ENCODE measurements at places on chromosomes 11 and 22.

DNA sequence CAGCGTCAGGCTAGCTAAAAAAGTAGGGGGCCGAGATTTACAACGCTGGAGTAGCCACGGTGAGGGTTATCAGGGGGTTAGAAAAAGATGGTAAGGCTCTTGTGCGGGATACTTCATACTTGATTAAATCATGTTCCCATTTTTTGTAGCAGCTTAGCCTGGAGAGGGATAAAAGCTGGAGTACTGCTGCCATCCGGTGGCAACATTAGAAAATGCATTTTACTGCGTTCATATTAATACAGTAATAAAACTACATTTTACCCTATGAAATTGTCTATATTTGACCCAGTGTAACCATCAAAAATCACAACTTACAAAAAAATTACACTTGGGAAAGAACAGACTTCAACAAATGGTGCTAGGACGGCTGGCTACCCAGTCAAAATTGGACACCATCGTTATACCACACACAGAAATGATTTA lies 17.3 kb downstream of the RPUSD4 start:
- DNase-seq, result no peak

GRCh38 chr11:133895061-133895479 lies 49.8 kb upstream of the SPATA19 start:
- no peak for DNase-seq

- DNase-seq, result no peak
These were observed 61.4 kb downstream of the SLC1A2 start for GRCh38 chr11:35357923-35358322.

DNA sequence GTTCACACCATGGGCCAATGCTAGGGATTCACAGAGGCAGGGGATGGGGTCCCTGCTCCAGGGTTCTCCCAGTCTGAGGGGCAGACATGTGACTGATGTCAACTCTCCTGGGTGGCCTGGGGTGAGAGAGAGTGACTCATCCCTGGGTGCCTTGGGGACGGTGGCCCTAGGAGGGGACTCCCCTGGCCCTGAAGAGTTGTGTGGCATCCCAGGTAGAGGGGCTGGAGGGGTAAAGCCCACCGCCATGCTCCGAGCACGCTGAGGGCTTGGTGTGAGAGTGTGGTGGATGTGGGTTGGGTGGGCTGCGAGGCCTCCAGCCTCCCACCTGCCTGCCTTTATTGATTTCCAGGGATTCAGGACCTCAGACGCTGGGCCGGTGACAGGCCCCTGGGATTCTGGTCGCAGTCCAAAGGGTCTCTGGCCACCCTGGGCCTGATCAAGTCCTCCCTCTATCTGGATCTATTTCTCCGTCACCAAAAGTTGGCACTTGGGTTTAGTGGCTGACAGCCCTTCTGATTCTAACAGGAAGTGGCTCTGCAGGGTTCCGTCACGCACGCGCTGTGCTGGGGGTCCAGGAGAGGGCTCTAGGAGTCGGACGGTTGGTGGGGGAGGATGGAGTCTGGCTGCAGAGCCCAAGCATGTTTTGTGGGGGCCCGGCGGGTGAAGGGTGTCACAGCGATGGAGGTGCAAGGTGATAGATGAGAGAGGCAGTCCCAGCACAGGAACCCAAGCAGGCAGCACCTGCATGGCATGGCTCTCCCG lies 27.3 kb upstream of the WNT7B start:
- no peak for DNase-seq

DNA sequence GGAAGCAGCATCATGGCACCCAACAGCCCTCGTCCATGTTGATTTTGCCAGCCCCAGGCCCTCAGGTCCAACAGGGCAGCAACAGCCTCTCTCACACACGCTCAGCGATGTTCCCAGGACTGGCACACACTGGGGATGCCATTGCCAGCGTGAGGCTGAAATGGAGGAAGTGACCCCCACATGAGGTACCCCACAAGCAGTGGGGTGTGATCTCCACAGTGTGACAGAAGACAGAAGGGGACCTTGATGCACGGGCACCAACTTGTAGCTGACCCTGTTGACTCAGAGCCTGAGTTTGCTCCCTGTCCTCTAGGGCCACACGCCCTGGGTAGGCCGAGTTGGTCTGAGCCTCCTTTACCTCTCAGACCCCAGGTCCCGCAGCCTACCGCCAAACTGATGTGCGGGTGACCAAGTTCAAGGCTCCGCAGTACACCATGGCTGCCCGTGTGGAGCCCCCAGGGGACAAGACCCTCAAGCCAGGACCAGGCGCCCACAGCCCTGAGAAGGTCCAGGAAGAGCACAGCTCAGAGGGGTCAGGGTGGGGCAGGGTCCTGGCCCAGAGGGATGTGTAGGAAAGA lies 6.2 kb downstream of the SCGB1C1 start:
- DNase-seq, result no peak

DNA sequence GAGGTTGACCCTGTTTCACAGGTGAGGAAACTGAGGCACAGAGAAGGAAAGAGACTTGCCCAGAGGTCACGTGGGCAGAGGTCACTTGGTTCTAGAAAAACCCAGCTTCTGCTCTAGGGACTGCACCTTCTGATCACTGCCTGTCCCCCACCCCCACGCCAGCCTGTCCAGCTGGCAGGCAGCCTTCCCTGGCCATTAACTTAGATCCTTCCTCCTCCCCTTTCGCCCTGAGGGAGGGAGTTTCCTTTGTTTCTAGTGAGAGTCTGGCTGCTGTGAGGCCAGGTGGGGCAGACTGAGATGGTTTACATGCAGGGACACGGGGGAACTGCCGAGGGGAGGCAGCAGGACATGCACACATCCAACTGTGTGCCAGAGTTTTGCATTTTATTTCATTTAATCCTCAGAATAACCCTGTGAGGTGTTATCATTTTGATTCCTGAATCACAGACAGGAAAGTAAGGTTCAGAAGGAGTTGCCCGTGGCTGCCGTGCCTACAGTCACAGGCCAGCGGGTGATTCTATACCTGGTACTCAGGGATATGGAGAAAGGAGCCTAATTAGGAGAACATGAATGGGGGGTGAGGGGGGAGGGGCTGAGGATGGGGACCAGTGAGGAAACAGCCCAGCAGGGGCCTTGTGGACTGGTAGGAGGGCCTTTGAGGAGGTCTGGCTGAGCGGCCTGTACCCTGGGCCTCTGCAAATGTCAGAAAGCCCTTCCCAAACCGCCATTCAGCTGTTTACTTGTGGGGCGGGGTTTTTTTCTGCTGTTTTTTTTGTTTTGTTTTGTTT lies 3.4 kb downstream of the FAM83F start:
- no peak for DNase-seq

All from C1 segment of cervical spinal cord (tissue), 14 donors.